ENCODE measurements at places on chromosomes 7 and 10.

GRCh38 chr7:53426145-53426750, 390.8 kb downstream of the POM121L12 start:
- peaks cover 4% of the 10 kb centered on the region for H3K4me1 ChIP-seq
- no peak overlapping the region for H3K27ac ChIP-seq
- H3K4me3 ChIP-seq = no peak overlapping the region
- H3K36me3 ChIP-seq = no peaks in the 10 kb centered on the region

DNA sequence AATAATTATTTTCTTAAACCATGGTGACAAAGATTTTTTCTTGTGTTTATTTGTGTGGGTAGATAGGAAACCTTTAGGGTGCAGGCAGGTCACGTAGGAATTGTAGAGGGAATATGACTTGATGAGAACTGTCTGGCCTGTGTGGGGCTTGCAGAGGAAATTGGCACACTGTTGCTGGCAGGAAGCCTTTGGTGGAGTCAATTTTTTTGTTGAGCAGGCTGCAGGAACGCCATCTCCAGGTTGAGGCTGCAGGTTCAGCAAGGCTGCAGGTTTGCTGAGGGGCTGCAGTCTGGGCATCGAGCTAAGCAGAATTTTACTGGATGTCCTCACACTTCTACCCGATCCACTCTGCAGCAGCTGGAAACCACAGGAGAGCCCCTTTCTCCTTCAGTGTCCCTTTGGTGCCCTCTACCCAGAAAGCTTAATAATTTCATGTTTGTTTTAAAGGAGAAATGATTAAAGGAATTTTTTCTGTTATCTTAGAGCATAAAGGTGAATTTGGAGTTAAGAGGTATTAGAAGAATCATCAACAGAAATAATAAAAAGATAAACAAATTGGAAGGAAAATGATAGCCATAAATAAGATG, 37.0 kb downstream of the TBC1D12 start:
- no peak overlapping the region for H3K27ac ChIP-seq
- H3K4me3 ChIP-seq = no peak overlapping the region
- H3K27me3 ChIP-seq = no peaks in the 10 kb centered on the region
- no peaks in the 10 kb centered on the region for H3K36me3 ChIP-seq
- no peak for DNase-seq

DNA sequence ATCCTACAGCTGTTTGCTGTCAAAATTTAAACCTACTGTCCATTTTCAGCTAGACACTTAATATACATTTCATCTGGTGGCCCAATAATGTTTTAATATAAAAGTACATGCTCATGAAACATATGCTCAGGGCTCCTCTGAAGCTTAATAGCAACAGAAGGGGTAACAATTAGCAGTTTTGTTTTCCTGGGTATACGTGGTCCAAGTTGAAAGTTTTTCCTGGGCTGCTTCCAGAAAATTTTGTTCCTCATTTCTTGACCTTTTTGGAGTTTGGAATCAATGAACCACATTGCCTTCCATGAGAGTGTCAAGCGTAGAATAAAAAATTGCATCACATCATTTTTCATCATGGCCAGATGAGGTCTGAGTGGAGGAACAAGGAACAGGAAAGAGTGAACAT, 537.3 kb upstream of the MGMT start:
- H3K36me3 ChIP-seq = no peaks in the 10 kb centered on the region
- no peaks in the 10 kb centered on the region for H3K27me3 ChIP-seq
- no peak for DNase-seq
- H3K27ac ChIP-seq = no peak overlapping the region

- no peak for DNase-seq
- H3K36me3 ChIP-seq = no peaks in the 10 kb centered on the region
- no peaks in the 10 kb centered on the region for H3K4me1 ChIP-seq
- H3K27ac ChIP-seq = no peak overlapping the region
These were observed 172.3 kb downstream of the MDFIC start for GRCh38 chr7:115094163-115094562.

GRCh38 chr10:54009672-54010071, 791.4 kb downstream of the PCDH15 start:
- no peaks in the 10 kb centered on the region for H3K27me3 ChIP-seq
- no peak overlapping the region for H3K27ac ChIP-seq
- H3K4me3 ChIP-seq = no peak overlapping the region
- H3K4me1 ChIP-seq = no peaks in the 10 kb centered on the region

- H3K27ac ChIP-seq = no peak overlapping the region
- no peaks in the 10 kb centered on the region for H3K27me3 ChIP-seq
- DNase-seq = no peak
- no peaks in the 10 kb centered on the region for H3K36me3 ChIP-seq
- no peaks in the 10 kb centered on the region for H3K4me1 ChIP-seq
These were observed 78.8 kb upstream of the MDFIC start for GRCh38 chr7:114843102-114843501.
